Activated naive CD4-positive, alpha-beta T cell treated with anti-CD3 and anti-CD28 coated beads for 36 hours (primary cell): ENCODE measurements at places on chromosomes 3 and 15. TPM values are rescaled to one million over a fixed set of nuclear protein-coding genes. Genes with fewer than 3 reads are reported as not detected.

Gene PLIN1
- 0.17 TPM for total RNA-seq

Gene FAM174B
- 5.5 TPM for total RNA-seq

Gene ZDHHC23
- 5.4 TPM for total RNA-seq

Gene DLL4
- 0.14 TPM for total RNA-seq

Gene FSD2
- total RNA-seq = not detected

DNA sequence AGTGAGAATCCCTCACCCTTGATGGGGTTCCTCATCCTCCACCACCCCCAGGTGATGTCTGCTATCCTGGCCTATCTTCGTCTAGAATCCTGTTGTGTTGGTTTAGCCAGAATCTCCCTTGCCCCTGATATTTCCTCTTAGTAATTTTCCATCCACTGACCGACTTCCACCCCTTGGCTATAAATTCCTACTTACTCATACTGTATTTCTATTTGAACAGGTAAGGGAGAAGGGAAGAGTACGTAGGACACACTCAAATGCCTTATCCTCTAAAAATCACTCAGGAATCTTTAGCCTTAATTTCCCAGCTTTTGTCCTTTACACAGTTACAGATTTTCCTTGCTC, 678 bp upstream of the TFG start:
- H3K4me1 ChIP-seq = peaks cover 36% of the 10 kb centered on the region
- H3K36me3 ChIP-seq = peaks cover 19% of the 10 kb centered on the region
- peaks cover 6% of the 10 kb centered on the region for H3K27me3 ChIP-seq
- H3K27ac ChIP-seq = peak overlapping the region; percentile 97
- peak overlapping the region; percentile 83 for H3K4me3 ChIP-seq

DNA sequence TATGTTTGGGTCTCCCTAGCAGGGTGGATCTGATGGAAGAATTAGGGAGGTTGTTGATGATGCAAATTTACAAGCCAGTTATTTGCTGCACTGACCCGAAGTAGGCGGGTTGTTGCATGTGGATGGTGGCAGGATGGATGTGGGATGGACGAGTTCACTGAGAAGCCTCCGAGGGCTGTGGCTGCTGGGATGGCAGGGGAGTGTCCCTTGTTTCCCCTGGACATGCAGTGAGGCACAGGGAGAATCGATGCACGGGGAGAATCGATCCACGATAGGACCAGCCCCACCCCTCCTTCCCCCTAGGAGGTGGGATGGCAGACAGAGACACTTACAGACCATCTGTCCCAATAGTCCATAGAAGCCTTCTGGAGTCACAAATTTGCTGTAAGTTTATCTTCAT, 31.0 kb upstream of the KLF13 start:
- no peaks in the 10 kb centered on the region for H3K27me3 ChIP-seq
- no peak for DNase-seq
- H3K36me3 ChIP-seq = no peaks in the 10 kb centered on the region
- H3K27ac ChIP-seq = no peak overlapping the region
- no peak overlapping the region for H3K4me3 ChIP-seq
- peaks cover 3% of the 10 kb centered on the region for H3K4me1 ChIP-seq

DNA sequence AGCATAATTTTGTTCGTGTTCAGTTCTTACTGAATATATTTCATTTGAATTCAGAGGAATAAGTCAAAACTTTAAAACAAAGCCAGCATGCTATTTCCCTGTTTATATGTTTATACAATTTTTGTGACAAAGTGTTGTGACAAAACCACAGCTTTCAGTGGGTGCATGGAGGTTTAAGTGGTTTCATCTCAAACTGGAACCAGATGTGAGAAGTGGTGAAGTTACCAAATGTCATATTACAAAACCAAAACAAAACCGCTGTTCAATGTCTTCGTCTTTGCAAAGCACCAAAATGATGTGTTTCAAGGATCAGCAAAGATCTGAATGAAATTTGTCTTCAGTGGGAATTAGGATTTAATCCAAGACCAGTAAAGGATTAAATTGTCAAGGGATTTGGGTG, 59.3 kb upstream of the OSTN start:
- no peak overlapping the region for H3K4me3 ChIP-seq
- H3K27me3 ChIP-seq = no peaks in the 10 kb centered on the region
- no peaks in the 10 kb centered on the region for H3K36me3 ChIP-seq
- DNase-seq = no peak
- no peaks in the 10 kb centered on the region for H3K4me1 ChIP-seq
- no peak overlapping the region for H3K27ac ChIP-seq

GRCh38 chr3:89955156-89955555, 847.7 kb downstream of the EPHA3 start:
- DNase-seq = no peak
- peaks cover 1% of the 10 kb centered on the region for H3K36me3 ChIP-seq
- no peak overlapping the region for H3K27ac ChIP-seq
- H3K4me1 ChIP-seq = no peaks in the 10 kb centered on the region
- H3K27me3 ChIP-seq = no peaks in the 10 kb centered on the region

DNA sequence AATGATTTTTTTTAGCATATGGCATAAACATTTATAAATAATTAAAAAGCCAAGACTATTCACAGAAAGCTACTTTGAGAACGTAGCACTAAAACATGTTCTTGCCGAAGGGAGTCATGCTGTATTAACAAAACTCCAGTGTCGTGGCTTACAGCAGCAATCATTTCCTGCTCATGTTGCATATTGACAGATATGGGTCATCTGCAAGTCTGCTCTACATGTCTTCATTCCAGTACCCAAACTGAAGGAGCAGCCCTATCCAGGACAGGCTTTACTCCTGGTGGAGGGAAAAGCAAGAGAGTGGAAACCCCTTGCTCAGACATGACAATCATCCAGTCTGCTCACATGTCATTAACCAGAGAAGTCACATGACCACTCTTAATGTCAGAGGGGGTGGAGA, 87.6 kb downstream of the NEK11 start:
- H3K36me3 ChIP-seq = peaks cover 2% of the 10 kb centered on the region
- H3K4me1 ChIP-seq = no peaks in the 10 kb centered on the region
- no peaks in the 10 kb centered on the region for H3K27me3 ChIP-seq
- no peak overlapping the region for H3K4me3 ChIP-seq
- no peak overlapping the region for H3K27ac ChIP-seq

DNA sequence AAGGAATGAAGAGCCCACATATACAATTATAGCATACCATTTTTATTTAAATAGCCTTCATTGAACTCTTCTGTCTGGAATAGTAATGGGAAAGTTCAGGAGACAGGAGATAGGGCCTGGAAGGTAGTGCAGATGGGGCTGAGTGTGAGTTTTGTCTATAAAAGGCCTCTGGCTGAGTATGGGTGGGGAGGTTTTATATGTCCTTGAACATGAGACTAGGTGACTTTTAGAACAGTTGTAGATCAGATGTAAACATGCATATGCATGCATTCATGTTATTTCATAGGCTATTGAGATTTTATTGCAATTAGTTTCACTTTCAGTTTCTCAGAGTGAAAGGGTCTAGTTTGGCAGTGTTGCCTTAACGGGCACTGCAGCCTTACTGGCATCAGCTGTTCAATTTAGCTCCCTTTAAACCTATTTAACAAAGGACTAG, 27.1 kb downstream of the CGGBP1 start:
- H3K27me3 ChIP-seq = no peaks in the 10 kb centered on the region
- H3K36me3 ChIP-seq = no peaks in the 10 kb centered on the region
- peaks cover 25% of the 10 kb centered on the region for H3K4me1 ChIP-seq
- peak overlapping the region; percentile 72 for H3K27ac ChIP-seq

GRCh38 chr15:75723171-75723846, 10.7 kb upstream of the CSPG4 start:
- H3K36me3 ChIP-seq = no peaks in the 10 kb centered on the region
- DNase-seq = no peak
- H3K27me3 ChIP-seq = peaks cover 8% of the 10 kb centered on the region
- no peak overlapping the region for H3K4me3 ChIP-seq
- no peak overlapping the region for H3K27ac ChIP-seq
- H3K4me1 ChIP-seq = peaks cover 6% of the 10 kb centered on the region

GRCh38 chr3:104632947-104633346, 733.8 kb upstream of the ALCAM start:
- no peaks in the 10 kb centered on the region for H3K36me3 ChIP-seq
- no peak for DNase-seq
- H3K27ac ChIP-seq = no peak overlapping the region
- H3K27me3 ChIP-seq = peaks cover 8% of the 10 kb centered on the region
- no peaks in the 10 kb centered on the region for H3K4me1 ChIP-seq
- no peak overlapping the region for H3K4me3 ChIP-seq

- no peak for DNase-seq
- H3K27me3 ChIP-seq = peaks cover 17% of the 10 kb centered on the region
- H3K4me1 ChIP-seq = peaks cover 44% of the 10 kb centered on the region
- H3K27ac ChIP-seq = peak overlapping the region; percentile 8
These were observed 92.5 kb downstream of the BDH1 start for GRCh38 chr3:197463279-197463678.

DNA sequence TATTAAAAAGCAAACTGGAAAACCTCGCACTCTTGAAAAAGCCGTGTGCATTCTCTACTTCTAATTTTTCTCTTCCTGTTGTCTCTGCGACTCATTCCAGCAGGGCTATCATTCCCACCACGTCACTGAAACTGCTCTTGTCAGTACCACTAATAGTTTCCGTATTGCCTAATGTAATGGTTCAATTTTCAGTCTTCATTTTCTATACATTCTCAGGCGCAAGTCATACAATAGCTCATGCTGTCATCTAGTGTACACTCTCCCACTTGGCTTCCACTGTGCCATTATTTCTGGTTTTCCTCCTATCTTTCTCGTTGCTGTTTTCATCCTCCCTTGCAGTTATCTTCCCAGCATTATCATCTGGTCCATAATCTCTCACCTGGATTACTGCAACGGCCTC, 160.2 kb downstream of the SPATA16 start:
- H3K27me3 ChIP-seq = no peaks in the 10 kb centered on the region
- DNase-seq = no peak
- H3K36me3 ChIP-seq = no peaks in the 10 kb centered on the region
- no peaks in the 10 kb centered on the region for H3K4me1 ChIP-seq
- H3K4me3 ChIP-seq = no peak overlapping the region

DNA sequence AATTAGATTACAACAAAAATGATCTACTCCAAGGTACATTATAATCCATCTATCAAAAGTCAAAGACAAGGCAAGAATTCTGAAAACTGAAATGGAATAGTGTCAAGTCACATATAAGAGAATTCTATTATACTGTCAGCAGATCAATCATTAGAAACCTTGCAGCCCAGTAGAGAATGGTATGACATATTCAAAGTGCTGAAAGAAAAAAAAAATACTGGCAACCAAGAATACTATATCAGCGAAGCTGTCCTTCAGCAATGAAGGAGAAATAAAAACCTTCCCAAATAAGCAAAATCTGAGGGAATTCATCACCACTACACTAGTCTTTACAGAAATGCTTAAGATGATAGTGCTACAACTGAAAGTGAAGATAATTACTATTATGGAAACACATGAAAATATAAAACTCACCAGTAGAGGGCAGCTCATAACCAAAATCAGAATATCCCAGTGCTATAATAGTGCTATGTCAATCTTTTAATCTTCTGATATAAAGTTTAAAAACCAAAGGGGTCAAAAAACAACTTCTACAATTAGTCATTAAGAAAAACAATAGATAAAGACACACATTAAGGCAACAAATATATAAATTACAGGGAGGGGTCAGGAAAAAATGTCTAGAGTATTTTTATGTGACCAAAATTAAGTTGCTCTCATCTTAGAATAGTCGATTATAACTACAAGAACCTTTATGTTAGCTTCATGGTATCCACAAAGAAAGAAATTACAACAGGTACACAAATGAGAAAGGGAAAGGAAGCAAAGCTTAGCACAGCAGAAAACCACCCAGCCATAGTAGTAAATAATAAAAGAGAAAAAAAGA, 190.7 kb upstream of the CNTN6 start:
- no peak overlapping the region for H3K27ac ChIP-seq
- H3K27me3 ChIP-seq = no peaks in the 10 kb centered on the region
- H3K4me1 ChIP-seq = no peaks in the 10 kb centered on the region
- no peaks in the 10 kb centered on the region for H3K36me3 ChIP-seq
